Stimulated activated CD8-positive, alpha-beta memory T cell treated with anti-CD3 and anti-CD28 coated beads, Interleukin-7, amount 100 ng/mL, for 4 hours (primary cell): ENCODE measurements at places on chromosomes 2 and 18.

GRCh38 chr18:74500372-74500771 lies 4.2 kb downstream of the CNDP2 start:
- DNase-seq, result no peak

DNA sequence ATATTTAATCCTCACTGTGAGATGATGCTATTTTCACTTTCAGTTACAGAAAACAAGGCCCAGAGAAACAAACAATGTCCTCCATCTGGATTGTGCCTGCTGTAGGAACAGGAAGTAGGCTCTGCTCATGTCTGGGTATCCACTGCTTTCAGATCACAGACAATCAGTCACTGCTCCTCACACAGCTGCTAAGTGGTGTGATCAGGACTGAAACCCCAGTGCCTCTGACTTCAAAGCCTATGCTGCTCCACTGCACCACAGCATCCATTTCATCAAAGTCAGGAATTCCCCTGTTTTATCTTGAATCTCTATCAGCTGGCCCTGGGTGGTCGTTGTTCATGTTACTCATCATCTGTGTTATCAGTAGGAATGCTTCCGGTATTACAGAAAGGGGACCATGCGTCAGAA lies 303.8 kb upstream of the TRIB2 start:
- DNase-seq, result peak; percentile 4

- DNase-seq, result no peak
Measured at GRCh38 chr2:111624411-111625156, 259.4 kb downstream of the ANAPC1 start.

GRCh38 chr2:216714376-216714775 lies 19.0 kb upstream of the IGFBP5 start:
- no peak for DNase-seq
